ENCODE measurements at places on chromosomes 13 and 19.

- no peak for DNase-seq
Observed at GRCh38 chr13:107992542-107992941, 222.8 kb downstream of the LIG4 start.

GRCh38 chr19:51016798-51017683 is 2.5 kb downstream of the KLK10 start:
- DNase-seq, result no peak

DNA sequence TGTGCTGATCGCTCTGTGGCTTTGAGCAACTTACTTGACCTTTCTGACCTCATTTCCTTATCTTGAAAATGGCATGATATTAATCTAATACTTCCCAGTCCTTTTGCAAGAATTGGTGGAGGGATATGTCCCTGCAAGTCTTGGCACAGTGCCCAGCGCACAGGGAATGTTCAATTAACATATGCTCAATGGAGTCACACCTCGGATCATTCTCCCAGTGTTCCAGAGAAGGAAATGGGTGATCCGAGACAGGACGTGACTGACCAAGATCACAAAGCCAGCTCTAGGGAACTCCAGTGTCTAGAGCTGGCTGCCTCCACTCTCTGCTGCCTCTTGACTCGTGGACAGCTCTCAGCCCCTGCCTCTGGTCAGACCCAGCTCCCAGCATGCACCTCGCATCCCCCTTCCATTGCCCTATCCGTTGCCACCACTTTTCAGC is 3.6 kb downstream of the CDC42EP5 start:
- no peak for DNase-seq

GRCh38 chr19:57935731-57936130 is 529 bp upstream of the ZNF418 start:
- no peak for DNase-seq

GRCh38 chr13:23621316-23621645 is 51.1 kb downstream of the TNFRSF19 start:
- DNase-seq, result no peak

DNA sequence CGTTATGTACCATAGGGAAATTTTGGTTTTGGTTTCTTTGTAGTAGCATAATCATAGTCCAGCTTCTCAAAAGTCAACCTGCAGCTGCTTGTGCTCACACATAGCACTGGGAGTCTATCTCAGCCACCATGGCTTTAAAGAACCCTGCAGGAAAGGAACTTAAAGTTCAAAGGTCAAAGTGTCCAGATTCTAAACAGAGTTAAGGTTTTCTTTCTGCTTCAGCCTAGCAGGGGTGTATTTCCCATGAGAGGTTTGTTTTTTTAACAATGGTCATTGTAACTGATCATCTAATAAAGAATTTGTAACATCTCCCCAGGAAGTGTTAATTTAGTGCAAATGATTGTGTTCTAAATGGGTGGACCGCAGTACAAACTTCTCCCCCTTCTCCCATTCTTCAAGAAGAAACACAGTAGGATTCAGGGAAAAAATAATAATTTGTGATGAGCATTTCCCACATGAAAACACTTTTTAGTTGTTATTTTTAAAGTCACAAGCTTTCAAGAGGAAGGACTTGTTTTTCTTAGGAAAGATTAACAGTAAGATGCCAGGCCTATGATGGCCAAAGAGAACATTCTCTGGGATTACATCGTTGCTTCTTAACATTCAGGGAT is 168.0 kb downstream of the EFNB2 start:
- DNase-seq, result no peak

DNA sequence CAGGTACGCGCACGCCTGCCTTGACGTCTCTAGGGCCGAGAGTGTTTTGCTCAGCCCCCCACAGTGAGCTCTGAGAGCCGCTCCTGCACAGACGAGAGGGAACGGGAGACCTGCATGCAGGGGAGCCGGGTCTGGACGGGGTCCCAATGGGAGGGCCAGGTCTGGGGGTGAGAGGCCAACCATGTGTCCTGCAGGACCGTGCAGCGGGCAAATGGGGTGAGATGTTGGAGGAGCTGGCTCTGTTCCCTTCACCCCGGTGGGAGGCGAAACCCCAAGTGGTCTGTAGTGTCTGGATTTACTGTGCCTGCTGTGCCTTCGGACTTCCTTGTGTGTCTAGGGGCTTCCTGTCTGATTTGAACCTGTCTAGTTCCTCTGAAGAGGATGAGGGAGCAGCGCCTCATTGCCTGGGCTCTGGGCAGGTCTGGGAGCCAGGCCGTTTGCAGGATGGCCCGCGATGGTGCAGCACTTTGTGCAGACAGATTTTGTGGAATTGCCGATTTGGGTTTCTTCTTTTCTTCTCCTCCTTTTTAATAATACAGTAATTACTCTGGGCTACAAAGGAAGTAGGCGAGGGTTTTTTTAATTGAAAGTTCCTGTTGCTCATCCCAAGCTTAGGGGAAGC is 2.1 kb downstream of the CSNK1G2 start:
- peak; percentile 10 for DNase-seq

GRCh38 chr19:13209484-13210338 is 59.5 kb downstream of the IER2 start:
- no peak for DNase-seq

DNA sequence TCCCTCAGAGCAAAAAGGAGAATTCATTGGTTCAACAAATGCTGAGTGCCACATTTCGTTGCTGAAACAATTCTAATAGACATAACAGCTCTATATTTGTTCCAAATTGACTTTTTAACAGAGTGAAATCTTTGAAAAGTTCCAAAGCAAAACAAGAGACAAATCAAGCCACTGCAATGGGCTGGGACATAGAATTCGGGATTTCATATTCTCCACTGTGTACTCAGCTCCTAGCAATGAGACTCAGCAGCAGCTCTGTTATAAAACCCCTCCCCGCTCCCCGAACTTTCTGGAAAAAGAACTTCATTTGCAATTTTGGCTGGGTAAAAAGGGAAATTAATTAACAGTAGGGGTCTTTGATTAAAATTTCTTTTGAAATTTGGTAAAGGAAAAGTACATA is 11.3 kb downstream of the RFX2 start:
- no peak for DNase-seq

DNA sequence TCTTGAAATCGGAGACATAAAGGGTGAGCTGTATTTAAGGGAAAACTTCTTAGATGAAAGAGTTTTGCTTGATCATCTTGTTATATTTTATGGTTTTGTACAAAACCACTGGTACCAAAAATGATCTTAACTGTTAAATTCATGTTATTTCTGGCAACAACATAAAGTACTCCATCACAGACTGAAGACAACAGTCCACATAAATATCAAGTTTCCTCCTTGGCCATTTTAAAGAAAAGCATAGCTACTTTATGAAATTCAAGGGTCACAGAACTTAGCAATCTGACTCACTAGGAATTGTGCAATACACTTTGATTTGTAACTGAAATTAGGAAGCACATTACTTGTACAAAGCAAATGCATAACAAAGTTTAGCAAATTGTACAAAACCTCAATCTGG is 66.3 kb downstream of the TBC1D4 start:
- DNase-seq, result peak; percentile 29

DNA sequence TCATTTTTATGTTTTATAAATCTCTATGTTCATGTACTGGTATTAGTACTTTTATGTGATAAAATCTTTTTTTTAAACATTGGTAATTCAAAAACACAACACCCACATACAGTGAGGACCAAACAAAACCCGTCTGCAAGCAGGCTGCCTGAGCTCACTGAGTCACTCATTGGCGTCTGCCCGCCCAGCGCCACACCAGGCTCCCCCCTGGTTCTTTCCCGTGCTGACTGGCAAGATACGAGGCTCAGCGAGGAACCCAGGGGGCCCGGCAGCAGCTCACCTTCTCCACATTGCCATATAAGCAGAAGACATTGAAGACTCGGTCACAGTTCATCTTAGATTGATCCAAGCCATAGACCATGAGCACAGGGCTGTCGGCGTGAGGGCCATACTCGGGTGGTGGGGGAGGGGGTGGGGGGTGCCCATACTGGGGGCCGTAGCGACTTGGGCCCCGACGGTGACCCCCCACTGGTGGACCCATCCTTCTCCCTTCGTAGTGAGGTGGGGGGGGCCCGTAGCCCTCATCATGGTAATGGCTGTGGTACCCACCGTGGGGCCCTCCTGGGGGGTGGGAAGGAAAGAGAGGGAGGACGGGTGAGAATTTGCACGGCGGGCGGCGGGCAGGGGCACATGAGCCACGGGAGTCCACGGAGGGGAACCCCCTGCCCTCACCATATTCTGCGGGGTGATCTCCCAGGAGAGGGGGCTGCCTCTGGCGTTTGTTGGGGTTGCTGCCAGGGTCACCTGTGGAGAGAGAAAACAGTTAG is 8.4 kb upstream of the ECH1 start:
- no peak for DNase-seq

DNA sequence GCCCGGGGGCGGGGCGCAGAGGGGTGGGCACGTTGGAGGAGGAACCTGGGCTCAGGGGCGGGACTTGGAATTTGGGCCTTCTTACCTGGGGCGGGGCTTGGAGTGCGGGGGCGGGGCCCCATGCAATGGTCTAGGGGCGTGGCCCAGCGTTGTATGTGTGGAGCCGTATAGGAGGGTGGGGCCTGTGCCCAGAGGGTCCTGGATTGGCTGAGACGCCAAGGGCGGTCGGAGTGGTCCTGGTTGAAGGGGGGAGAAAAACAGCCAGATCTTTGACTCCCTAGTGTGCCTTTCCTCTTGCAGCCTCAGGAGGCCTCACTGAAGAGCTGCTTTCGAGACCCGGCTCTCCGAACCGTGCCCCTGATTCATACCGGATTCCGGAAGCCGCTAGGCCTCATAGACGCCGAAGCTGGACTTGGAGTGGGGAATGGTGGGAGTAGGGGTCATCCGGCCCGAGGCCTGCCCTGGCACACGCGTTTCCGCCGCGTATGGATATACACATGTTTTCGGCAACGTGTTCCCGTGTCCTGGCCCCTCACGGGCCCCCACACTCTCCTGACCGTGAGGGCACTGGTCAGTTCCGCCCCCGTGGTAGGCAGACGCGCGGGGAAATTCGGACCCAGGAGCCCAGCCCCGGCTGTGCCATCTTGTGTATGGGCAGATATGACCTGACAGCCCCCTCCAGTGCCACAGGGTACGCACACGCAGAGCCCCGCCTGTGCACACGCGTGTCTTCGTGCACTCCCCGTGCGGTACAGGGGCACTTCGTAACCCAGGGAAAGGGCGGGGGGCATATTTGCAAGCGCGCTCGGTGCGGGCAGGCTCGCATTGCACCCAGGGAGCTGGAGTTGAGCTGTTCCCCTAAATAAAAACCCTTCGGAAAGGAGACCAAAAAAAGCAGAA is 661 bp upstream of the PRR12 start:
- DNase-seq, result peak; percentile 95

DNA sequence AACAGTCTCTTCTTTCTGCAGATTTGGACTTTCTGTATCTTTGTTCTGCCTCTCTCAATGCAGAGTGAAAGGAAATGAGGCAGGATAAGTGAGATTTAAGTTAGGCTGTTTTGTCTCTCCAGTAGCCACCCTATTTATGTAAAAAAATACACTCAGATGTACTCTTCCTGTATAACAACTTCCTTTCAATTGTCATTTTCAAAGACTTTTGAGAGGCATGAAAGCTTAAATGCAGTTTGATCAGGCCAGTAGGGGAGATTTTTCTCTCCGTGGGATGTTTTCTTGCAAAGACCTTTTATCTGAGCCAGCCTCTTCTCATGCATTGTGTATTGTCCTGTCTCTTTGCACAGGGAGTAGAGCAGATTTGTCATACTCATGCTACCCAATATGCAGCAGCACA is 166.8 kb downstream of the SLITRK5 start:
- no peak for DNase-seq

All from GF-D8 (cell line).